D721Med (cell line): ENCODE measurements at places on chromosomes 3 and 15.

DNA sequence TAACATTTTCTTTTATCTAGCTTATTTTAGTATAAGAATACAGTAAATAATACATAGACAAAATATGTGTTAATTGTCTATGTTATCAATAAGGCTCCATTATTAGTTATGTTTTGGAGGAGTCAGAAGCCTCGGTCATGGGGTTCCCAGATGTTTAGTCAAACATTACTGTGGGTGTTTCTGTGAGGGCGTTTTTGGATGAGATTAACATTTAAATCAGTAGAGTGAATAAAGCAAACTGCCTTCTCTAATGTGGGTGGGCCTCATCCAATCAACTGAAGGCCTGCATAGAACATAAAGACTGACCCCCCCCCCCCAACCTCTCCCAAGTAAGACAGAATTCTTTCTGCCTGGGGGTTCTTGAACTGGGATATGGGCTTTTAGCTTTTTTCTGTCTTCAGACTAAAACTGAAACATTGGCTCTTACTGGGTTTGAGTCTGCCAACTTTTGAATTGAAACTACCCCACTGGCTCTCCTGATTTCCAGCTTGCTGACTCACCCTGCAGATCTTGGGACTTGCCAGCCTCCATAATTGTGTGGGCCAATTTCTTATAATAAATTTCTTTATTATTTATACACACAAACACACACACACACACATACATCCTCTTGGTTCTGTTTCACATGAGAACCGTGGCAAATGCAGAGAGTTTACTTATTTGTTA lies 192.0 kb downstream of the TPRG1 start:
- DNase-seq = no peak

DNA sequence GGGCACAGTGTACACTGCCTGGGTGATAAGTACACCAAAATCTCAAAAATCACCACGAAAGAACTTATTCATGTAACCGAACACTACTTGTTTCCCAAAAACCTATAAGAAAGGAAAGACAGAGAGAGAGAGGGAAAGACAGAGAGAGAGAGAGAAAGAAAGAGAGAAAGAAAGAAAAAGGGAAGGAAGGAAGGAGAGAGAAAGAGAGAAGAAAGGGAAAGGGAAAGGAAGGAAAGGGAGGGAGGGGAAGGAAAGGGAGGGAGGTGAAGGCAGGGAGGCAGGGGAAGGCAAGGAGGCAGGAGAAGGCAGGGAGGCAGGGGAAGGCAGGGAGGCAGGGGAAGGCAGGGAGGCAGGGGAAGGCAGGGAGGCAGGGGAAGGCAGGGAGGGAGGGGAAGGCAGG lies 48.2 kb downstream of the ANXA2 start:
- DNase-seq = no peak

- no peak for DNase-seq
Measured at GRCh38 chr3:57893668-57894067, 114.6 kb upstream of the FLNB start.

GRCh38 chr3:193187070-193187722 lies 53.8 kb upstream of the PLAAT1 start:
- DNase-seq = no peak

DNA sequence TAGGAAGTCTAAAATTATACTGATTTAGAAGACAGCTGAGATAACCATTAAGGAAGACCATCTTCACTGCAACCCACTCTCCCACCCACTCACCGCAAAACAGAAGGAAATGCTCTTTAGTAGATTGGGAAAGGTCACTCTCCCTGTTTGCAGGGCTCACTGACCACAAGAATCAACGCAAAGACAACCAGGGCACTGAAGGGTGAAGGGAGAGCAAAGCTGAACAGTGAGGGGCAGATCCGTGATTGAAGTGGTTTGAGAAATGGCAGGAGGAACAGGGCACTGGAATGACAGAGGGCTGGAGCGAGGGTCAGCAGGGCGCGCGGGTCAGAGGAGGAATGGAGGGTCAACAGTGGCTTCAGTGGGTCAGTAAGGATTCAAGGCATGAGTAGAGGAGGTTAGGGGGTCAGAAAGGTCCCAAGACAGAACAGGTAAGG lies 520 bp downstream of the MESD start:
- no peak for DNase-seq
